GM23248 (cell line): ENCODE measurements at places on chromosomes 3 and 15.

GRCh38 chr3:48129921-48130320, 58.3 kb downstream of the CDC25A start:
- DNase-seq, result peak; percentile 67

DNA sequence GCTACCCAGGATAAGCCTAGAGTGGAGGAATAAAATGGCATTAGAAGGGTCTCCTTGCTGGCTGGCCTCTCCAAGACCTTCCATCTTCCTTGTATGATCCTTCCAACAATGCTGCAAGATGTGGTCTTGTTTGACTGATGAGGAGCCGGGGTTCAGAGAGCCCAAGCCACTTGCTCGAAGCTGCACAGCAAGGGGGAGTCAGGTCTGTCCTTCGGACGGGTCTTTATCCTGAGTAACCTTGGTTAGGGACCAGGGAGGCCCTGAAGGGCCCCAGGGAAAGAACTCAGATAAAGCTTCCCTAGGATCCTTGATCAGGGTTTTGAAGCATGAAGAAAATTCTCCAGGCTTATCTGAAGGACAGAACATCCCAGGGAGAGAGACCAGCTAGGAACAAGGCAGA, 7.0 kb upstream of the DNAJB8 start:
- DNase-seq, result no peak

DNA sequence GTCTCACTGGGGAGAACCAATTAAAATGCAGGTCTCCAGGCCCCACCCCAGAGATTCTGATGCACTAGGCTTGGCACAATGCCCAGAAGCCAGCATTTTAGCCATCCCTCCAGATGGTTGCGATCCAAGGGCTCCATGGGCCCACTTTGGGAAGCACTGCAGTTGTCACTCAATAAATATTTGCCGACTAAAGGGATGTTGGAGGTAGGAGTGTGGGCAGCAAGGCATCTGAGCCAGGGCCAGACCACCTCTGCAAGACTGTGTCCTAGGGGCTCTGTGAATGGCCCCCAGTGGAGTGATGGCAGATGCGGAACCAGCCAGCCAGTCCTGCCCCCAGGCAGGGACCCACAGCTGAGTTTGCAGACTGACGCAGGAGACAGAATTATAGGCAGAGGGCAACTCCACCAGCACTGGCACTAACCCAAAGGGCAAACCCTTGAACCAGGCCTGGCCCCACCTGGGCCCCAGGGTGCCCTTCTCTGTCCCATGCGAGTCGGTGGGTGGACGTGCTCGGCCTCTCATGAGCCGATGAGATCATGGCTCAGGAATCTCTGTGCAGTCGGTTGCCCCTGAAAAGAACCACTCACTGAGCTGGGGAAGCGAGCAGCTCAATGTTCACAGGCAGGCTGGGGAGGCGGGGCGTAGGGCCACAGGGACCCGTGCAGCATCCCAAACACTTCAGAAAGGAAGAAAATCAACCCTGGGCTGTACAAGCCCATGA, 49.7 kb downstream of the SEMA5B start:
- peak; percentile 40 for DNase-seq

DNA sequence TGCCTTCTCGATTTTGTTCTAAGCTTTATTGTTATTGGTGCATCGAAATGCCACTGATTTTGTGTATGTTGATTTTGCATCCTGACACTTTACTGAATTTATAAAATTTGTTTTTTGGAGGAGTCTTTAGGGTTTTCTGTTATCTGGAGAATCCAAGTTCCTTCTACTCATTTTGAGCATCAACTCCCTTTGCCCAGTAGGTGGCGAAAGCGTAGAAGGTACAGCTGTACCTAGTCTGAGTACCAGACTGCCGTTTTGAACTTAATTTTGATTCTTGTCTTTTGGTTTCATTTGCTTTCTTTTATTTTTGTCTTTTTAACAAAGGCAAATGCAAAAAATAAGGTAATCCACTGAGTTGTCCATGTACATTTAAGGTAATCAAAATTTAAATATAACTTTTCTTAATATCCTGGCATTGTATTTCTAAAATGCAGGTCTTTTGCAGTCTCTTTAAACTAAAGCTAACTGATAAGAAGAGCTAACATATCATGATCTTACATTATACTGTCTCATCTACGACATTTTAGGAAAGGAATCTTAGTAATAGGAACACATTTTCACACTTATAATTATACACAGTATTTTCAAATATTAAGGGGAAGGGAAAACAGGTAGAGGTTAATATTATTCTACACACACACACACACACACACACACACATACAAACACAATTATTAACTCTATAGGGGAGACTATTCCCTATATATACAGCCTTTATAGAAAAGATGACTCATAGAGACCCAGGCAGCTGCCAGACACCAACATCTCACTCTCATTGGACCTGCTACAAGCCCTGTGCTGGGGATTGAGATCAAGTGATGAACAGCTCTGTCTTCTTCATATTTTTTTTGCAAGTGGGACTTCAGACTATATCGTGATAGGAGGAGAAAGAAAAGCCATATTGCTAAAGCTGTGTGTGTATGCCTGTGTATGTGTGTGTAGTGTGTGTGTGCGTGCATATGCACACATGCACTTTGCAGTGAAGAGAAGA, 71.8 kb downstream of the SYNPR start:
- DNase-seq, result peak; percentile 88

- DNase-seq, result no peak
Observed at GRCh38 chr15:96540283-96540682, 209.8 kb downstream of the NR2F2 start.

DNA sequence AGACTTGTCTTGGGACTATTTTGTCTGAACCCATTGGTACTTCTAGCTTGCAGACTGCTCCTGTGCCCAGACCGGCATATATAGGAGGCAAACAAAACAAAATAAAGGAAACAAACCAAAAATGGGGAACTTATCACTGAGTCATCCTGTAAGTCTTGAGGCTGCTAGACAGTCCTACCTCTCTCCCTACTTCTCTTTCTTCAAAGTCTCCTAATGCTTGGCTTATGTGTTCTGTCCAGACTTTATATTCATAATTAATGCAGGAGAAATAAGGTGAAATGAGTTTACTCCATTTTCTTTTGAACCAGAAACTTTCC, 266.2 kb downstream of the ZNF385D start:
- DNase-seq, result no peak

- DNase-seq, result no peak
Observed at GRCh38 chr3:101861212-101861788, 12.0 kb downstream of the NFKBIZ start.

DNA sequence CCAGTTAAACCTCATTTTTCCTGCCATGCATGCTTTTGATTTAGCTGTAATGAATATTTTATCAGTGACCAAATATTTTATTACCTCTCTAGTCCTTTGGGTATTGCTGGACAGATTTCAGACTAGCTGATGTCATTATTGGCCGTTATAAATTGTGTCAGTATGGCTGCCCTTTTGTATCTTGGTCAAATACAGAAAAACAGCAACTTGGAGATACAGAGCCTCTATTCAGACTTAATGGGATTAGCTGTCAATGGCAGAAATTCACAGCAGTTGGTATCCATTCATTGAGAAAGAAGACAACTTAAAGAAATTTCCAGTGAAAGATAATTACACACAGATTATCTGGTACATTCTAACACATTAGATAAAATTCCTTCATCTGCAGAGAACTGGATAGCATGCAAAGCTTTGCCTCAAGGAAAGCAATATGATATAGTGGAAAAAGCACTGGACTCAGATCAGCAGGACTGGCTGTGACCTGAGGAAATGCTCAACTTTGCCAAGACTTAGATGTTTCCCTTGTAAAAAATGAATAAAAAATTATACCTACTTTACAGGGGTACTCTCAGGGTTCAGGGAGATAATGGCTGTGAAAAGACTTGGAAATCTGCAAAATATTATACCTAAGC, 20.8 kb downstream of the COL6A6 start:
- DNase-seq, result no peak

DNA sequence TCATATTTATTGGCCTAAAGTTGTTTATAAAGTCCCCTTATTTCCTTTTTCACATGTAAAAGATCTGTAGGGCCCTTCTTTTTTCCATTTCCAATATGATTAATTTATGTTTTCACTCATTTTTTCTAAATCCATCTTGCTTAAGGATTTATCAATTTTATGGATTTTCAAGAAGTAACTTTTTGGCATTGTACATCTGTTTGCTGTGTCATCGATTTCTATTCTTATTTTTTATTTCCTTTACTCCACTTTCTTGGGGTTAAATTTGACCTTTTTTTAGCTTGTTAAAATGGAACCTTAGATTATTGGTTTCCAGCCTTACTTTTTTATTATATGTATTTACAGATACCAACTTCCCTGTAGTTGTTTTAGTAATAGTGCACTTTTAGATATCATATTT, 207.9 kb downstream of the LRTM1 start:
- DNase-seq, result no peak

- DNase-seq, result no peak
Observed at GRCh38 chr3:131067983-131068382, 41.3 kb downstream of the NEK11 start.

GRCh38 chr3:21654662-21655061, 96.3 kb downstream of the ZNF385D start:
- peak; percentile 84 for DNase-seq

- DNase-seq, result peak; percentile 70
Observed at GRCh38 chr3:43994657-43995546, 246.8 kb upstream of the TOPAZ1 start.

DNA sequence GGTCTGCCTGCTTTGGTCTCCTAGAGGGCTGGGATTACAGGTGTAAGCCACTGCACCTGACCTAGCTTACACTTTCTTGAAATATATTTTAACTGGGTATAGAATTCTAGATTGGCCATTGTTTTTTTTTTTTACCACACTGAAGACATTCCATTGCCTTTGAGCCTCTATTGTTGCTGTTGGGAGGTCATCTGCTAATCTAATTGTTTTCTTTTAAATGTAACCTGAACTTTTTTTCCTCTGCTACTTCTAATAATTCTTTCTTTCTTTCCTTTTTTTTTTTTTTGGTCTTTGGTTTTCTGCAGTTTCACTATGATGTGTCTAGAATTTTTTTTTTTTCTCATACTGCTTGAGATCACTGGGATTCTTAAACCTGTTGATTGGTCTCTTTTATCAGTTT, 28.1 kb downstream of the ERICH6 start:
- no peak for DNase-seq
